ENCODE measurements at places on chromosomes 5 and 9. TPM values are rescaled to one million over a fixed set of nuclear protein-coding genes. Genes with fewer than 3 reads are reported as not detected.

DNA sequence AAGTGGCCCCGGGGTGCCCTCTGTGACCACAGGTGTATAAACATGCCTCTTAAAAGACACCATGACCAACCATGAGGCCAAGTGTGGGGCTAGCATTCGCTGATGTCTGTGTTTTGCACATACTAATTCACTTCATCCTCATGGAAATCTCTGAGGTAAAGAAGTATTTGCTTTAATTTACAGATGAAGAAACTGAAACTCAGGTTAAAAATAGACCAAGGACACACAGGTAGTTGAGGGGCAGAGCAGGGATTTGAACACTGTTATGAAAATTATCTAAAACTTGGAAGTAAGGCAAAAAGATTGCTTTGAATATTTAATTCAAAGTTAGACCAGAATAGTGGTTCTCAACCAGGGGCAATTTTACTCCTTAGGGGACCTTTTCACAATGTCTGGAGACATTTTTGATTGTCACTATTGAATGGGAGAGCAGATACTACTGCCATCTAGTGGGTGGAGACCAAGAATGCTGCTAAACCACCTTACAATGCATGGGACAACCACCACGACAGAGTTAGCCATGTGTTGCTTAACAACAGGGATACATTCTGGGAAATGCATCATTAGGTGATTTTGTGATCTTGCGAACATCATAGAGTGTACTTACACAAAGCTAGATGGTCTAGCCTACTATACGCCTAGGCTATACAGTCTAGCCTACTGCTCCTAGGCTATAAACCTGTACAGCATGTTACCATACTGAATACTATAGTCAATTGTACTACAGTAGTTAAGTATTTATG, 8.0 kb upstream of the FXN start:
- DNase-seq, result peak; percentile 64

- no peak for DNase-seq
Observed at GRCh38 chr9:6896562-6896961, 138.8 kb downstream of the KDM4C start.

- no peak for DNase-seq
Observed at GRCh38 chr5:170181902-170182301, 50.9 kb upstream of the C5orf58 start.

- no peak for DNase-seq
Observed at GRCh38 chr5:127355337-127355736, 64.7 kb downstream of the MEGF10 start.

HK3 gene
- polyA plus RNA-seq, result 0.17 TPM

GRPEL2 gene
- polyA plus RNA-seq, result 9.1 TPM

DNA sequence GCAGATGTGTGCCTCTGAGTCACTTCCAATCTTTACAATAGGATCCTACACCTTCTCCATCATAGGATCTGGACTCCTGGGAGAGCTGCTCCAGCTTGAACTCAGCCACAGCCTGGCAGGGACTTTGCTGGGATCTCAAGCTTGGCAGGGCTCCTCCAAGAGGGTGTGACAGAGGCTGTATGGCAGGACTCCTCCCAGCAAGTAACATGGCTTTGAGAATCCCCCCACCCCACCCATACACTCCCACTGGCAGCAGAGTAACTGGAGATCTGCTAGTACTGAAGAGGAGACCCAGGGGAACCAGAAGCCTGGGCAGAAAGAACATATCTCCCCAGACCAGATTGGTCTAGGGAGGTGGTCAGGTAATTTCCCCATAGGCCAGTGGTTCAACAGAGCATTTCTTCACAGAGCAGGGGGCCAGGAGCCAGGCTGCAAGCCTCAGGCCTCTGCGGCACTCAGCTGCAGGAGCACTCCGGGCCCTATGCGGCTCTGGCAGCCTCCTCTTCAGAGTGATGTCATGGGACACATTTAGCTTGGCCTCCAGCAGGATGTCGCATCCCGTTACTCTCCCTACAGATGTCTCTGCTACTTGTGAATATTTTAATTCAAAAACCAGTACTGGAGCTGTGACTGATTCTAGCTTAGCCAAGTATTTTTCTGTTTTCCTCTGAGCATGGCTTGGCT, 1.7 kb upstream of the ACSL6 start:
- no peak for DNase-seq

DNA sequence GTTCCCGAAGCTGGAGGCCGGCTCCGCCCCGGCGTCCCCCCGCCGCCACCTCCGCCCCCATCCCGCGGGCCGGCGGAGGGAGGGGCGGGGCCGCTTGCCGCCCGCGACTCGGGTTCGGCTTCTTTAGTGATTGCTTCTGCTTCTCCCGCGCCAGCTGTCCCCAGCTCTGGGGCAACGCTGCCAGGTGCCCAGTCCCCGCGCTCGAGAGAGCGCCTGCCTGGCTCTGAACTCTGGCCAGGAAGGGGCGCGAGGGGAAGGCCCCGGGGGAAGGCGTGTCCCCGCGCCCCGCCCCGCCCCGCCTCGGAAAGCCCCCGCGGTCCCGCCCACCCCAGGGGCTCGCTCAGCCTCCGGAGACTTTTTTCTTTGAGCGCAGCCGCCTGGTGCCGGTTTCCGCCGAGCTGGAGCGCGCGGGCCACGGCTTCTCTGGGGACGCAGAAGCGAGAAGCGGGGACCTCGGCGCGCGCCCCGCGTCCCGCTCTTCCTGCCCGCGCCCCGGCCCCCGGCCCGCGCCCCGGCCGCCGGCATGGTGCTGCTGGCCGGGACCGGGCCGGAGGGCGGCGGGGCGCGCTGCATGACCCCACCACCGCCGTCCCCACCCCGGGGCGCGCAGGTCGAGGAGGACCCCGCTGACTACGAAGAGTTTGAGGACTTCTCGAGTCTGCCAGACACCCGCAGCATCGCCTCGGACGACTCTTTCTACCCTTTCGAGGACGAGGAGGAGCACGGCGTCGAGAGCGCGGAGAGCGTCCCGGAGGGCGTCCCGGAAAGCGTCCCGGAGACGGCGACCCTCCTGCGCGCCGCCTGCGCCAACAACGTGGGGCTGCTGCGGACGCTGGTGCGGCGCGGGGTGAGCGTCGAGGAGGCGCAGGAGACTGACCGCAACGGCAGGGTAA, at the start of gene ANKRD33B:
TSS of gene ANKRD33B (plus strand) at position 126 of the 893 bp plus-strand sequence. CDS start at position 524, 398 bp downstream.
- DNase-seq, result peak; percentile 77

DNA sequence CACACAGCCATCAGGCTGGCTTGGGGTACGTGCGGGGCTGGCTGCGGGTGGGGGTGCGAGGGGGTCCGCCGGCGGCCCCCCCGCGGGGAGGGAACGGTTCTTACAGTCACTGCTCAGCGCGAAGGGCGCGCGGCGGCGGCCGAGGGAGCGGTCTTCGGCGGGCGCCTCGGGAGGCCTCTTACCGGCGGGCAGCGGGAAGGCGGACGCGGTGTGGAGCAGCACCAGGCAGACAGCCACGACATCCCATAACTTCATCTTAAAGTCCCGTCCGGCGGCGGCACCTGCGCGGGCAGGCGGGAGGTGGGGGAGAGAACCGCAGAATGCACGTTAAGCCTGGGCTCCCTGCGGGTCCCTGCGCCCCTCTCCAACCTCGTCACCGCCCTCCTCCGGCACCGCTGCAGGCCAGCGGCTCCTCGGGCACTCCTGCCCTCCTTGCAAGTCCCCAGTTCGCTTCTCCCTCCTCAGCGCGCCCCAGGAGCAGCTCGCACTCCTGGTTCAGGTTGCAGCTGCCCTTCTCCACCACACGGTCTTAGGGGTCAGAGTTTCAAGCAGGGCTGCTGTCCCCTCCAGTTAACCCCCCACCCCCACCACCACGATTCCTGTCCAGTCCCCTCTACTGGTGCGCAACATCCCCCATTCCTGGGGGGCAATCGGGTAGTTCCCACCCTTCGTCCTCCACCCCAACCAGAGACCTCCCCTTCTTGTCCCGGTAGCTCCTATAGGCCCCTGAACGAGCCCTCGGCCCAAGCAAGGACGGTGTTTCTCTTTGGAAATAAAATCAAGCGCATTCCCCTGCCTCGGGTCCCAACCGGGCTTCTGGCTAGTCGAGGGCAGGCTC, 5.1 kb downstream of the GDNF start:
- no peak for DNase-seq

MYOZ3 gene
- polyA plus RNA-seq, result 0.09 TPM

Data from A549 (cell line).